ENCODE measurements at places on chromosomes 7 and 10.

DNA sequence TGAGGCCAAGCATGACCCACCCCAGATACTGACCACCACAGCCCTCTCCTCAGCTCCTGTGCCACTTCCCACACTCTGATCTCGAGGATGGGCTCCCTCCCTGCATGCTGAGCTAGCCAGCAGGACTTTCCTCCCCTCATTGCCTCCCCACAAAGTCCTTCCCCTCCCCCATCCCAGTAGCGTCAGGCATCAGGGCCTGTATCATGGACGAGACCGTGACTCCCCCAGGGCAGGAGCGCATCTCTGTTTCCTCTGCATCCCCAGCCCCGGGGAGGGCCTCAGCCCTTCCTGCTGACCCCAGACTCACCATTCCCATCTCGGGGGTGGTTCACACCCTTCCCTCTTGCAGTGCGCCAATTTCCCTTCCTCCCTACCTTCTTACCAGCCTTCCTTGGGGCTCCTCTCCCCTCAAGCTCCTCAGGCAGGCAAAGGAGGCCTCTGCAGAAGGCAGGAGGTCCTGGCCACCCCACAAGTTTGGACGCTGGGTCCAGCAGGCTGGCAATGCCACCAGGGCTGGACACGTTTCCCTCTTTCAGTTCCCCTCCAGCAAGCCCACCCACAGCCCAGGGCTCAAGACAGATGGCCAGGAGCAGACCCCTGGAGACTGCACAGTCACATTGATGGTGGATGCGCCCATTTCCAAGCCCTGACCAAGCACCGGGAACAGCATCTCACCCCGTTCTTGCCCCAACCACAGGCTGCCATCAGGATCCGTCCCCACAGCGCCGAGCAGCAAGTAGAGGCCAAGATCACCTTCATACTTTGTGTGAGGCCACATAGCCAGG lies 36.5 kb downstream of the GRID1 start:
- DNase-seq, result no peak

GRCh38 chr7:83934118-83934734 lies 260.4 kb downstream of the SEMA3A start:
- no peak for DNase-seq

DNA sequence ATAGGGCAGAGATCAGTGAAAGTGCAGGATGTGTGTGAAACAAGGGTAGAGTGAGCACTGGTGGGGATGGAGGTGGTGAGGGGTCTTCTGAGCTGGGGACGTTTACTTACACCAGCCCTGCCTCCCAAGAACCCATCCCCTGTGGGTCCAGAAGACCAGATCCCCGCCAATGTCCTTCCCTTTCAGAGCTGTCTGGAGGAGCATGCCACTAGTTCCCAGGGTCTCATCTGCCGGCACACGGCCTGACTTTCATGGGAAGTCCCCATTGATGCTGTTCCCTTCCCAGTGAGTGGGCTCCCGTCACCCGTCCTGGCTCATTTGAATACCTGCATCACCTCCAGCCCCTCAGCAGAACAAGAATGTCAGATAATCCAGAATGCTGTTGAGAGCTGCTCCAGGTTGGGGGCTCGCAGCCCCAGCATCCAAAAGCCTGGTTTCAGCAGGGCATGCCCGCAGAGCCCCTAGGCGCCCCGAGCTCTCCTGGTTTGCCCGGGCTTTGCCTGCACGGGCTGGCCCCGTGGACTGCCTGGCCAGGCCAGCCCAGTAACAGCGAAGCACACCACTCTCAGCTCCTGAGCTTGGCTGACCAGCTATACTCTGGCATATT lies 246.7 kb downstream of the MGMT start:
- DNase-seq, result no peak

GRCh38 chr7:138519061-138519798 lies 59.2 kb downstream of the TRIM24 start:
- DNase-seq, result no peak

- no peak for DNase-seq
Observed at GRCh38 chr7:93835702-93836101, 54.9 kb downstream of the TFPI2 start.

- no peak for DNase-seq
Observed at GRCh38 chr10:106506526-106507283, 657.8 kb downstream of the SORCS1 start.

- DNase-seq, result no peak
Observed at GRCh38 chr7:47551668-47552440, 30.1 kb downstream of the TNS3 start.

GRCh38 chr7:4014346-4015050 lies 667.6 kb upstream of the FOXK1 start:
- no peak for DNase-seq

GRCh38 chr7:148303295-148304082 lies 287.1 kb upstream of the C7orf33 start:
- no peak for DNase-seq

DNA sequence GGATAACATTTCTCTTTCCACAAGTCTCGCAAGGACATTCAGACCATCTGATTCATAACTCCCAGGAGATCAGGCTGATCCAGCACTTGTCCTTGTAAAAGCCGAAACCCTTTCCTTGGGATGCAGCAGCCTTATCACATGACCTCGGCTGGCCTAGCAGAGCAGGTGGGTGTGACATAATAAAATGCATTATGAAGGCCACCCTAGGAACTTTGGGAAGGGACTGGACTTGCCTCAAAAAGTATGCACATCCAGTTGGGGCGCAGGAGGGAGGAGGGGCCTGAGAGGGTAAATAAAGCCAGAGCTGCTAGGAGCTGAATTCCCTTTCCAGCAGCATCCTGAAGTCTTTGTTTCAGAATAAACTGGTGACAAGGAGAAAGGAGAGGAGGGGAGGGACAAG lies 260.8 kb downstream of the SNX13 start:
- no peak for DNase-seq

DNA sequence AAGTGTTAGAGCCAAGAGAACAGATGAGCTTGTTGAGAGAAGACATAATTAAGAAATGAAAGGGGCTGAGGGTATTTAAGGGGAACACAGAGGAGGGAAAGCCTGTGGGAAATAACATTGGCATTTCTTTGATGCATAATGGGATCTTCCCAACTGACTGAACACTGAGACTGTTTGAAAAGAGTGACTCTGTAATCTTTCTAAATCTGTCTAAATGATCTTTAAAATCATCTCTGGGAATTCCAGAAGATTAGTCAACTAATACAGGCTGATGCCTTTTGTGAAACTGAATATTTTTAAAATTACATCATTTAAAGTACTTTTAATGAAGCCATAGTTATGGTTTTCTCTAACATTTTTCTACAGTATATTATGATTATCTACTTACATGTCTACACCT lies 17.4 kb upstream of the SLC35G1 start:
- no peak for DNase-seq

DNA sequence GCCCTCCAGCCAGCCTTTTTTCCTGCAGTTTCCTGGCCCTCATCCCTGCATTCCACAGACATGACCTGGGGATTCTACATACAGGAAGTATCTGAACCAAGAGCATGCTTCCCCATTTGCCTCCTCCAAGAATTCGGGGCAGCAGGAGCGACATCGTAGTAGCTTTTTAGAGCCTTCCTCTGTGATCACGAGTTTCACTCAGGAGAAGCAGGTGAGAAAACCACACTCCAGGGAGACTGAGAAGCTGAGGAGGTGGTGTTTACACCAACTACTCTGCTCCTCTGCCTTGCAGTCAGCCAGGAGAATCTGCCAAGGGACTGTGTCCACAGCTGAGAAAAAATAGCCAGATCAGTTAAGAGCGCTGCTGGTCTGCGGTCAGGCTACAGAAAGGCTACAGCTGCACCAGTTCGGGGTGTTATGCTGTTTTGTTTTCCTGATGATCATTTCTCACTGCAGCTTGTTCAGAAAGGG lies 54.1 kb downstream of the HSPA12A start:
- DNase-seq, result no peak

GRCh38 chr10:36621346-36621745 lies 504.1 kb upstream of the ANKRD30A start:
- no peak for DNase-seq

DNA sequence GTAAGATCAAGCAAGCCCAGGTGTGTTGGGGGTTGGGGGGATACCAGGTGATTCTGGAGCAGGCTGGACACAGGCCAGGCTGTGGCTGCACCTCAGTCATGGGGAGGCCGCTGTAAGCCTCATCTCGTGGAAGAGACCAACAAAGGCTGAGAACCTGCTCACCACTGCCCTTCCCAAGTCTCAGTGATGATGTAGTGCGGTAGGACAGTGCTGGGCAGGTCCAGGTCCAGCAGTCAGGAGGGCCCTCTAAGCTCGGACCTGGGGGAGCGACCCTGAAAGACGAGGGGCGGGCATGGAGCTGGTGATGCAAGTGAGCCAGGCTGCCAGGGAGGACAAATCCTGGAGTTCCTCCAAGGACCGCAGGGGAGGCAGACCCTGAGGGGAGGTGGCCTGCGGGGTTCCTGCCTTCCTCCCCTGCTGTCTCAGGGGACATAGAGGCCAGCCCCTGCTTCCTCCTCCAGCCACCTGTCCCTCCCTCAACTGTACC lies 3.3 kb upstream of the PWWP2B start:
- no peak for DNase-seq

- DNase-seq, result no peak
Observed at GRCh38 chr7:90239050-90239449, 5.9 kb upstream of the CFAP69 start.

DNA sequence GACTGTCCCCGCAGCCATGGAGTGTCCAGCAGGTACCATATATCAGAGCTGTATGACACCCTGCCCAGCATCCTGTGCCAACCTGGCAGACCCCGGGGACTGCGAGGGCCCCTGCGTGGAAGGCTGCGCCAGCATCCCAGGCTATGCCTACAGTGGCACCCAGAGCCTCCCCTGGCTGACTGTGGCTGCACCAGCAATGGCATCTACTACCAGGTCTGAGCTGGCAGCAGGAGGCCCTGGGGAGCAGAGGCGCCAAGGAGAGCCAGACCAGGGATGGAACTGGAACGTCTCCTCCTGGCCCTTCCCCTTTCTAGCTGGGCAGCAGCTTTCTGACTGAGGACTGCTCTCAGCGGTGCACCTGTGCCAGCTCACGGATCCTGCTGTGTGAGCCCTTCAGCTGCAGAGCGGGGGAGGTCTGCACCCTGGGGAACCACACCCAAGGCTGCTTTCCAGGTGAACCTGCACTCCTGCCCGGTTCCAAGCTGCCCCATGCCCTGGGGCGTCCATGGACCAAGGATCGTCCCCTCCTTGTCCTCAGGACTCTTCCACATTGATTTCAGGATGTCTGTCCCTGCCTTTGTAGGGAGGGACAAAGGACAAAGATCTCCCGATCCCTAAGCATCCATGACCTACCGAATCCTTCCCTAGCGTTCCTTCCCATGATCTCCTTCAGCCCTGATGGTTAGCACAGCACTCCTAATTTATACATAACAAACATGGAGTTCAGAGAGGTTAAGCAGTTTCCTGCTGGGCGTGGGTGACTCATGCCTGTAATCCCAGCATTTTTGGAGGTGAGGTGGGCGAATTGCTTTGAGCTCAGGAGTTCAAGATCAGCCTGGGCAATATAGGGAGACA lies 33.3 kb downstream of the EPHB4 start:
- no peak for DNase-seq

- DNase-seq, result no peak
Observed at GRCh38 chr7:46360811-46361210, 439.7 kb upstream of the IGFBP3 start.

GRCh38 chr7:25625306-25625992 lies 397.2 kb upstream of the NPVF start:
- DNase-seq, result no peak

GRCh38 chr7:66758950-66759628 lies 18.6 kb downstream of the RABGEF1 start:
- DNase-seq, result no peak

DNA sequence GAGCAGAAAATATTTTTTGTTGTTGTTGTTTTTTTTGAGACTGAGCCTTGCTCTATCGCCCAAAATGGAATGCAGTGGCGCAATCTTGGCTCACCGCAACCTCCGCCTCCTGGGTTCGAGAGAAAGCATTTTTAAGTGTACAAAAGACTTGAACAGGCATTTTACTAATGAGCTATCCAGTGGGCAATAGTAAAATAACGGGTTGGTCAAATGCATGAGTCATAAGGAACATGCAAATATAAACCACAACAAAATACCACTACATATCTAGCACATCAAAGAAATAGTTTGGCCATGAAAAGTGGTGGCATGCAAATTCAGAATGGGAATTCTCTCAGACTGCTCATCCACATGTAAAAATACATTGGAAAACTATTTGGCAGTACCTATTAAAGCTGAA lies 71.7 kb upstream of the TMEM106B start:
- no peak for DNase-seq

DNA sequence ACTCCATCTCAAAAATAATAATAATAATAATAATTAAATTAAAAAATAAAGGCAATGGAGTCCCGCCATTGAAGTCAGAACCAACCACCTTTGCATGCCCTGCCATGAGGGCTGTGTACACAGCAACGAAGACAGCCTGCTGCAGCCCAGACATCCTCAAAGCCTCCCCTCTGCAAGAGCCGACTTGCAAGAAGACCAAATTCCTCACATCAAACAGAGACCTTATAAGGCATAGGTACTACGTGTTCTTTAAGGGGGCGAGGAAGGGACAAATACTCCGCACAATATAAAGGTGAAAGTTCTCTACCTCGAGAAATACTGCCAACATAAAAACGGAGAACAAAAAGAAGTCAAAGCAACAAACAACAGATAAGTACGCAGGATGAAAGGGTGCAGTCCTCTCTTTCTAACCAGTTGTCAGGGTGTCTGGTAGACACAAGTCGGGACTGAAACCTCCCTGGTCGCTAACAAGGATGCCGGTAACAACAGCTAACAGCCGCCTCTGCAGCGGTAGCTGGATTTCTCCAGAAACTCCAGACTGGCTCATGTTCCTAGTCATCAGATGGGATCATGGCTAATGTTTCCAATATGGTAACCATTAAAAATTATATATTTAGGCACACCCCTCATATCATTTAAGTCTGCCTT lies 23.6 kb downstream of the FGFR2 start:
- no peak for DNase-seq

GRCh38 chr7:142376356-142376997 lies 118.6 kb upstream of the PRSS58 start:
- no peak for DNase-seq

- DNase-seq, result no peak
Observed at GRCh38 chr10:67612577-67613537, 83.1 kb downstream of the CTNNA3 start.

GRCh38 chr7:115221456-115221855 lies 299.6 kb downstream of the MDFIC start:
- no peak for DNase-seq

DNA sequence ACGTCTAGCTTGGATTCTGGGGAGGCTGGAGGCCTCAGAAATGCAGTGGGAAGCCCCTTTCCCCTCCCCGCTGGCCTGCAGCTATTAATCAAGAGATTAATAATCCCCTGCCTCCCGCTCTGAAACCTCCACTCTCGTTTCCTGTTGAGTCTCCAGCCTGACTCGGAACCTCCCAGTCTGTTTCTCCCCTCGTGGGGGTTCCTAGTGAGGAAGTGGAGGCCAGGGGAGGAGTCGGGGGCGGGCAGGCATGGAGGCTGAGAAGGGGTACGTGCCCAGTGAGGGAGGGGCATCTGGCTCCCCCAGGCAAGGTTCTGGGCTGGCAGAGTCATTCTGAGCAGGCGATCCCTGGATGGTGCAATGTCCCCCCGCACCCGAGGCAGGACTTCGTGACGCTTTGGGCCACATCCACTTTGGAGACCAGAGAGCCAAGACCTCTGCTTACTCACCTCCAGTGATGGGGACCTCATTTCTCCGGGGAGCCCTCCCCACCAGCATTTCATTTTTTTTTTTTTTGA lies 73.6 kb downstream of the COL26A1 start:
- no peak for DNase-seq

- no peak for DNase-seq
Observed at GRCh38 chr10:93412801-93413200, 69.3 kb downstream of the MYOF start.

- DNase-seq, result no peak
Observed at GRCh38 chr7:41828911-41829310, 126.0 kb upstream of the INHBA start.
